ENCODE measurements at places on chromosomes 4 and X.

DNA sequence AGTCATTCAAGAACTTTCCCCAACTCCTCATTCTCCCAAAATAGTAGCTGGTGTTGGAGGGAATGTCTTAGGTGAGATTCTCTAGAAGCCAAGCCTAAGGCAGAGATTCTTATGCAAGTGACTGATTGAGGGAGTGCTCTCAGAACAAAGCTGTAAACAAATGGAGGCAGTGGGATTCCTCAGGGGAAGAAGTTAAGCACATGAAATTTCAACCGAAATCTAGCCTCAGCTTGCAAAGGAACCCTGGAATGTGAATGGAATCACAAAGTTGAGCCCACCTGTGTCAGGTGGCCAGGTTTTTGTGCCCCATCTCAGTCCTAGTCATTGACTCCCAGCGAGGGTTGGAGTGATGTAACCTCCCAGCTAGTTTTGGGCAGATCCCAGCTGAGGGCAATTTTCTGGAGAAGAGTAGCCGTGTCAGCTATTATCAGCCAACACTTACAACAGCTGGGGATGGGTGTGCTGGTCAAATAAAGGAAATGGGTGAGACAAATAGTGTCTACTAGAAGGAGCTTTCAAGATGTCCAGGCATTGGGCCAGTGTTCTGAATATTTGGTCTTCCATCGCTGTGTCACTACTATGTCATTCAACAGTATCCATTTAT is 29.7 kb upstream of the FGF2 start:
- no peak for DNase-seq

DNA sequence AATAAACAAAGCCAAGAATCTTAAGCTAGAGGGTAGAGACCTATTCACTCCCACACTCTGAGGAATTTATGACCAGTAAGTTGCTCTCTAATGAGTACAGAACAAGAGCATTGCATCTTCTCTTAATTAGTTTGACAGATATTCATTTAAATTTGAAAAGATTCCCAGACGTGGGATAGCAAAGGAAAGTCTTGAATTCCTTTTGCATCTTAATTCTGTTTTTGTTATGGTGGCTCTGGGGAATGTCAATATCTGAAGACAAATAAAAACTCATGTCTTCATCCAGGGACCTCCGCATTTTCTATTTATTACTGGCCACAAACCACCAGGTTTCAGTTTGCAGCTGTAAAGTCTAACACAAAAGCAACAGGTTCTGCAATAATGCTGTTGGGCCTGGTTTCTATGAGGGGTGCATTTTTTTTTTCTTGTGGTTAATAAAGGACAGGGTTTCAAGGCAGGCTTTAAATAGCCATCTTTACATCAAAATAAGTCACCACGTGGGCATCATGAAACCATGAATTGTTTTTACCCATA is 172.3 kb downstream of the SHROOM3 start:
- DNase-seq = no peak

DNA sequence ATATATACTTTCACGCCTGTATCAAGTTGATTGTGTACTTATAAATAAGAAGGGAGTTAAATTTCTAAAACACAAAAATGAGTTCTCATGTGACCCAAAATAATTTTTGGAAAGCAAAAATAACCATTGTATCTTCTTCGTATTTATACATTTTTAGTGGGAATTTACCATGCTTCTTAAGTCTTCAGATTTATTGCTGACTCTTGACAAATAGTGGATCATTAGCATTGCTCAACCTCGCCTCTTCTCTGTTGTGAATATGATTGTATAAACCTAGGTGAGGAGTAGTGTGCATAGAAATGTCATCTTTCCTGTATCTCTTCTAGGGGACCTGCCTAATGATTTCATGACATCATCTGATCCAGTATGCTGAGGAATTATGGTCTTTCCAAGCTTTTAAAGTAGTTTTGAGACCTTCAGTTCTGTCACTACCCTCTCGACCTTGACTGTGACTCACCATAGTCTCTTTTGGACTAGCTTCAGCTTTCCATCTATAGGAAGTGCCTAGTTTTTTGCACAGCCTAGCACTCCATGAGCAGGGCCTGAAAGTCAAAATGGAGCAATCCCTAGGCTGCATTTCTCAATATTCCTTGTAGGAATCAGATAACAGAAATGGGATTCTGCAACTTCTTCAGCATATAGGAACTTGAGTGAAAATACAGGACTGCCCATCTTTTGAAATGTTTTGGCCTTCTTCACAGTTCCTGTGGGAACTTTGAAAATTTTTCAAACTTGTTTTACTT is 157.6 kb downstream of the ARX start:
- DNase-seq = no peak

DNA sequence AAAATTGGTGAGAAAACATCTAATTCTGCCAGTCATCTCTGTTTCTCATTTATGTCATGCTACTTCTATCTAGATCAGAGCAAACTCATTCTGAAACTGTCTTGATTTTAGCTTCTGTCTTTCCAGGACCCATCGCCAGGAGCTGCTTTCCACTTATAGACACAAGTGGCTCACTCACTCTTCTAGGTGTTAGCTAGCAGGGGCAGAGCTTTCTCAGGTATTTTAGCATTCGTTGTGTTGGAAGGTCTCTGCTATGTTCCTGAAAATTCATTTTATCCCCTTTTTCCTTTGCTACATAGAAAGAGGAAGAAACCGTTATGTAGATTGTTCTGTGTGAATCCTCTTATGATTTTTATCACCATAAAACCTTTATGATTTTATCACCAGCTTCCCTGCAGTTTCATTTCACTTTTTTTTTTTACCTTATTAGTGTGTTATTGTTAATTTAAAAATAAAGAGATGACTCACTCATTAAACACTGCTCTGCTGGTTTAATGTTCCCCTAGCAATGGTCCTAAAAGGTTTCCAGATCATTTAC is 246.6 kb upstream of the AADAT start:
- DNase-seq = no peak

- DNase-seq = no peak
Measured at GRCh38 chr4:85151786-85152185, 185.3 kb upstream of the WDFY3 start.

DNA sequence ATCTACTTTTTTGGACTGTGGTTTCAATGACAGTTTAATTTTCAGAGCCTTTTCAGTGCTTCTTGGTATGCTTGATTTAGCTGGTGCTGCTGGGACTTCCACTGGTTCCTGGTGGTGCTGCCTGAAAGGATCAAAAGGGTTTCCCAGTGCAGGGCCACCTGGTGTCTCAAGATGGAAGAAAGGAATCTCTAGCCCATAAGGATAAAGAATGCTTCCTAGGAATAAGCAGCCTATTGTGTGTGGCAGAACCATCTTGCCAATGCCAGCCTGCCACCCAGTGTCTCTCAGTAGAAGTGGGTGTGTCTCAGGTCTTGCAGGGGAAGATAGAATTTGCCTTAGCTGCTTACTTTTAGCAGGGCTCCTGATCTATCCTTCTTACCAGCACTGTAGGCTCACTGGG is 15.0 kb upstream of the RAI2 start:
- DNase-seq = no peak

GRCh38 chrX:103782640-103783039 is 6.0 kb downstream of the PLP1 start:
- no peak for DNase-seq

- no peak for DNase-seq
Measured at GRCh38 chr4:29375716-29376115, 1344.5 kb upstream of the PCDH7 start.

- DNase-seq = no peak
Measured at GRCh38 chrX:48938721-48939425, 18.5 kb downstream of the OTUD5 start.

DNA sequence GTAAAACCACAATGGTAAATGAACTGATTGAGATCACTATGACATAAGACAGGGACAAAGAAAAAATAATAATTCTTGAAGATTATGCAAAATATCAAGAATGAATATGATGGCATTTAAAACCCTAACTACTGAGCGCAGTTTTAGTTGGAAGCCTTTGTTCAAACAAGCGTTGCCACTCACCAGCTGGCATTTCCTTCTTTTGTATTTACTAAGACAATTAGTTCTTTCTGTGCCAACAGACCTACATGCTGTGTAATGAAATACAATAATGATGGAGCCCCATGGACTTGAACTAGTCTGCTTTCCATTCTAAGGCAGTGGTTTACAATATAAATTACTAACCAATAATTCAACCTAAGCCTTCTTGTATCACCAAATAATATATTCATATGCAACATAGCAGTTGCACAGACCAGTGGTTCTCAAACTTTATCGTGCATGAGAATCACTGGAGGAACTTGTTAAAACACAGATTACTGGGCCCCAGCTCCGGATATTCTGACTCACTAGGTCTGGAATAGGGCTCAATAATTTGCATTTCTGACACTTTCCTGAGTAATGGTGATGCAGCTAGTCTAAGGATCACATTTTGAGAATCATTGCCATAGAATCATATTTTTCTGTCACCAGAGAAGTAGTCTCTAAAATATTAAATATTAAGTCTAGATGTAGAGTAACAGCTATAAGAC is 196.4 kb upstream of the MAGEB18 start:
- no peak for DNase-seq

GRCh38 chr4:81421346-81422218 is 50.1 kb downstream of the RASGEF1B start:
- DNase-seq = peak; percentile 17

GRCh38 chr4:144655491-144655890 is 9.5 kb downstream of the HHIP start:
- no peak for DNase-seq

- no peak for DNase-seq
Measured at GRCh38 chr4:120858776-120859175, 63.8 kb downstream of the PRDM5 start.

- DNase-seq = no peak
Measured at GRCh38 chr4:24772061-24772705, 23.2 kb upstream of the SOD3 start.

DNA sequence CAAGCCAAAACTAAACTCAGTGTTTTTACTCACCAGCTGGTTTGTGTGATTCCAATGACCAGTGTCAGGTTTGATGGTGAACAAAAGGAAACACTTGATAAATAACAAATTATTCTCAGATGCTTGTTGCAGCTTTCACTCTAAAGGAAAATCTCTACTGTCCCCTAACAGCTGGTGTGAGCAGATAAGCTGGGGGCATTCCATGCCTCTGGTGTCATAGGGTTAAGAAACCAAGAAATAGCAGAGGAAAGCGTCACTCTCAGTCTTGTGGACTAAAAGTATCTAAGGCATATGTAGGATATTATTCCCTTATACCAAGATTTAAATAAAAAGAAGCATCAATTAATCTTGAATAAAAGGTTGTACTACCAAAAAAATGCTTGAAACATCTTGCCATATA is 24.3 kb downstream of the TRPC5 start:
- no peak for DNase-seq

GRCh38 chr4:28639747-28640146 is 1779.1 kb downstream of the STIM2 start:
- DNase-seq = no peak

DNA sequence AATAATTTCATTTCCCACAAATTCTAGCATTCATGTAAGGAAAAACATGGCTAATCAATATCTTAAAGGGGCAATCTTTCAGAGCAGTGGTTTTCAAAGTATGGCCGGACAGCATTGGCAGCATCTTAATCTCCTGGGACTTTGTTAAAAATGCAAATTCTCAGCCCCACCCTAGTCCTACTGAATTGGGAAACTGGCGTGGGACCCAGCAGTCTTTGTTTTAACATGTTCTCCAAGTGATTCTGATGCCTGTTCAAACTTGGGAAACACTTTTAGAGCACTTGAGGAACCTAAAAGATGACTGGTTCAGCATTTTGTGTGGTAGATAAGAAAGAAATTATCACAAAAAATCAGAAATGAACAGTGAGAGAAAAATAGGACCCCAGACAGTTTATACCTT is 65.7 kb downstream of the ZFX start:
- no peak for DNase-seq

DNA sequence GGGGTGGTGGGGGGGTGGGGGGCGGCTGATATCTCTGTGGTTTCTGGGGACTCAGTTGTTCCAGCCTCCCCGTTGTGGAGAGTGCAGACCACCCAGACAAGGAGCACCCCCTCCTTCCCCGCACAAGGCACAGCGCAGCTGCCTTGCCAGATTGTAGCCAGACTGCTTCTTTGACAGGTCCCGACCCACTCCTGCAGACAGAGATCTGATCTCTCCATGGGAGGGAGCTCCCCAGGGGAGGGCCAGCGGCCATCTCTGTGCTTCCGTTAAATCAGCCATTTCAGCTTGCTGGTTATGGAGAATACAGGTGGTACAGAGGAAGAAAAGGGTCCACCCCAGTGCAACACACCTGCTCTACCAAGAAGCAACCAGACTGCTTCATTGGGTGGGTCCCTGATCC is 80.8 kb downstream of the FGF16 start:
- no peak for DNase-seq

GRCh38 chr4:23861897-23862296 is 27.9 kb downstream of the PPARGC1A start:
- no peak for DNase-seq

GRCh38 chr4:8646296-8647093 is 53.9 kb downstream of the CPZ start:
- DNase-seq = no peak

DNA sequence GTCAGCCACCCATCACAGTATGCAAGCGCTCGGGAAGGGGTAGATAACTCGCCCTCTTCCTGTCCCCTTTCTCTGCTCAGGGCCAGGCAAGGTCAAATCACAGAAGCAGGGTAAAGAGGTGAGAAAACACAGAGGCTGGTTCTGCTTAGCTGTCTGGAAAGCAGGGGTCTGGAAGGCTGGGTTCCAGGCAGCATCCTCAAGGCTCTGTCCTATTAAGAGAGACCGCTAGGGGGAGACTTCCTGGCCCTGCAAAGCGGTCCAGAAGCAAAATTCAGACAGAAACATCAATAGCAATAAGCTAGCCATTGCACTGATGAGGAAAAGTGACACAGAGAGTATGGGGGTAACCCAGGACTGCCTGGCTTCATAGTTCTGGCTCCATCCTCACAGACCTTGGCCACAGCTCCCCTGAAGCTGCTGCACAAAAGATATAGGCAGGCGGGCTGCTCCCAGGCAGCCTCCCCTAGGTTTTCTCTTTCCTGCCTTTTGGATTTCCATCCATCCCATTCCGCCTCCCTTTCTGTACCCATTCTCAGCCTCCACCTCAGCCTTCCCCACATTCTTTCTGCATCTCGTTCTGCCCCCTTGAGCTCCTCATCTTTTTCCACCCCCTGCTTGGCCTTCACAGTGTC is 308.5 kb downstream of the EVC2 start:
- peak; percentile 18 for DNase-seq

DNA sequence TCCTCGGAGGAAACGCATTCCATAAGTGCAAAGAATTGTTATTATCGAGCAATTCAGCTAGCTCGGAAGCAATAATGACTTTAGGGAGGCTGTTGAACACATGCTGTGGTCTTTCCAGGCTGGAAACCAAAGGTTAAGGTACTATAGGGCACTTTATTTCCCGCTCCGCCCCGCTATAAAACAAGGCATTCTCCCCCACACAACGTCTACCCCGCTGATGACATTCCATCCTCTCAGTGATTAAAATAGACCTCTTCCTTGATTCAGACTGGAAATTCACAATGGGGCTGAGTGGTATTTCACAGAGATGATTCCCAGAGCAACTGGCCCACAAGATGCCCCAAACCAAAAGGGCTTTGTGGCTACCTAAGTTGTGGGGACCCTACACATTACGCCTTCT is 196.4 kb downstream of the STIM2 start:
- no peak for DNase-seq

GRCh38 chr4:64266669-64267068 is 142.6 kb downstream of the TECRL start:
- DNase-seq = no peak
